ENCODE measurements at places on chromosomes 12 and 14.

GRCh38 chr14:89479802-89480201 is 62.8 kb upstream of the FOXN3 start:
- no peak for DNase-seq

DNA sequence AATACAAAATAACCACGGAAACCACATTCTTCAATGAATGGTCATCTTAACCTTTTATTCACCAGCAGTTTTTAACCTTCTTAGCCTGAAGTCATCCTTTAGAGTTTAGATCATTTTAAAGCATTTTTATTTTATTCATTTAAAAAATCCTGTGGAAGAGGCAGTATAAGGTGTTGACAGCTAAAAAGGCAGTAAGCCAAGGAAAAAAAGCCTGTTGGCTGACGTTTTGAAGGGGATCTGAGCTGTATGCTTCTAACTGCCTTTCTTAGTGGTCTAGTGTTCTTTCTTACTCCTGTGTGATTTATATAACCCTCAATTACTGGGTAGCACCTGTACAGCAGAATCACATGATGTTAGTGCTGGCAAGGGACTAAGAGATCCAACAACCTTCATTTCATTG is 438.3 kb upstream of the SEL1L start:
- no peak for DNase-seq

GRCh38 chr12:116213885-116214527 is 63.5 kb downstream of the MED13L start:
- no peak for DNase-seq

GRCh38 chr12:65232476-65233077 is 45.9 kb upstream of the MSRB3 start:
- DNase-seq, result no peak

DNA sequence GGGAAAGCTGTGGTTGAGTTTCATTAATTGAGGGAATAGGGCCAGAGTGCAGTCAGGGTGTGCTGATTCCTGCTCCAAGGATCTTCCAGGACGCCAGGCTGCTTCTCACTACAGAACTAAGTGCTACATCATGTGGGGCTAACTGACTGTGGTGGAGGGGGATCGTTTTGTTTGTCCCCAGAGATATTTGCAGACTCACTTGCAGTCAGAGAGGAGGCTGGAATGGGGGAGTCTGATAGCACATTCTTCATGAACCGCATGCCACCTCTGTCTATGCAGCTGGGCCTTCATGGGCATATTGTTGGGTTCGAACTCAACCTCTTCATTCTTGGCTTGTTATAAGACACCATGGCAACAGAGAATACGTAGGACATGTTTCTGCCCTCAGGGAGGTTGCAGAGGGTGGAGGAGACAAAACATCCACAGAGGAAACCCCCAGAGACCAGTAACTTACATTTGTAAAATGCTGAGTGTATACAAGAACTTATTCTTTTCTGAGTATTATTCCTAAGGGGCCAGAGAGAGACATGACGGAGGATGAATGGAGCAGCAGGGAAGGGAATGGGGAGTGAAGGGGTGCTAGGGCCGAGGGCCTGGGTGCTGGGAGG is 13.0 kb downstream of the KRT7 start:
- DNase-seq, result no peak

GRCh38 chr14:58792416-58792815 is 154.7 kb downstream of the DACT1 start:
- DNase-seq, result no peak

- DNase-seq, result no peak
Measured at GRCh38 chr14:94539181-94539580, 22.1 kb upstream of the SERPINA4 start.

GRCh38 chr12:80118565-80119324 is 19.4 kb downstream of the OTOGL start:
- no peak for DNase-seq

Measured in activated CD4-positive, alpha-beta T cell treated with anti-CD3 and anti-CD28 coated beads, Interleukin-2, amount 50 U/mL, for 1 hour (primary cell).